Upper lobe of left lung (tissue), 6 donors: ENCODE measurements at places on chromosomes 3 and 15. TPM values are rescaled to one million over a fixed set of nuclear protein-coding genes. Genes with fewer than 3 reads are reported as not detected.

DNA sequence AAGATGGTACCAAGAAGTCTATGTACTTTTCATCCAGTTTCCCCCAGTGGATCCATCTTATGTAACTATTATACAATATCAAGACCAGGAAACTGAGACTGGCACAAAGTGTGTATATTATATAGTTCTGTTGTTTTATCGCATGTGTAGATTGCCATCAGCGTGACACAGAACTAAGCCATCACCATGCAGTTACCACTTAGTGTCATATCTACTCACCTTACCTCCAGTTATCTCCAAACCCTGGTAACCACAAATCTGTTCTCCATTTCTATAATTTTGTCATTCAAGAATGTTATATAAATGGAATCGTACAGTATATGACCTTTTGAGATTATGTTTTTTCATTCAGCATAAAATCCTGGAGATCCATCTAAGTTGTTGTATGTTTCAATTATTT, 23.1 kb downstream of the IFT122 start:
- H3K27ac ChIP-seq, result no peak overlapping the region
- no peaks in the 10 kb centered on the region for H3K4me1 ChIP-seq
- H3K4me3 ChIP-seq, result no peak overlapping the region
- no peaks in the 10 kb centered on the region for H3K36me3 ChIP-seq
- DNase-seq, result no peak

GRCh38 chr3:160130071-160130470, 95.2 kb upstream of the C3orf80 start:
- H3K4me3 ChIP-seq, result no peak overlapping the region
- H3K27ac ChIP-seq, result no peak overlapping the region
- no peaks in the 10 kb centered on the region for H3K27me3 ChIP-seq
- no peaks in the 10 kb centered on the region for H3K36me3 ChIP-seq
- no peak for DNase-seq
- peaks cover under 1% of the 10 kb centered on the region for H3K4me1 ChIP-seq

CTXN2 gene
- not detected for total RNA-seq

RUBCN gene
- 77.5 TPM for total RNA-seq

DNA sequence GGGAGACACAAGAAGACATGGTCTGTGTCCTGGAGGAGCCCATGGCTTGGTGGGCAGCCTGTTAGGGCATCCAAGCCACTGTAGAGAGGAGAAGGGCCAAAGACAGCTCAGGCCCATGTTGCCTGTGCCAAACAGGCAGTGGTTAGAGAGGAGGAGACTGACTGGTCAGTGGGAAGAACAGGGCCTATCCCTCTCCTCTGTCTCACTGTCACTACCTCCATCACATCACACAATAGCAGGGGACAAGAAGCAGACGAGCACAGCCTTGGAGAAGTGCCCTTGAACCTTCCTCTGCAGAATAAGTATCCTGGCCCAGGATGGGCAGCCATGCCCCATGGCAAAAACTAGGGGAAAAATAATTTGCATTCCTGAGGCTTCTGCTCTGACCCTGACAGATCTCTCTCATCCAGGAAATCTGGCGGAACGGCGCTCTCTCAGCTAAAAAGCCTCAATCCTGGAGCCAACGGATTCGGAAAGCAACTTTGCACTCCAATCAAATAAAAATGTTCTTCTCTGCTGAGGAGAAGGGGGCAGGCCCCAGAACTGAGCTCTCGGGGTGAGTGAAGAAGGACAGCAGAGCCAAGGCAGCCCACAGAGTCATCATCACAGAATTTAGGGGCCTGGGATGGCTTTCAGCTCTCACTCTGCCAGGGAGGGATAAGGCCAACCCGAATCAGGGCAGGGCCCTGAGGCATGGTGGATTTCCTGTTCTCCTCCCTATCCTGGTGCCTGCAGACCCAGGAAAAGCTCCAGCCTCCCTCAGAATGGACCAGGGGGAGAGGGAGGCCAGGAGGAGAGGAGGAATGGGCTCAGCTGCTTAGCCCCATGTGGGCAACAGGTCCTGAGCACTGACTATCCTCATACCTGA, 1.6 kb downstream of the SHF start:
- H3K4me3 ChIP-seq, result no peak overlapping the region
- no peak for DNase-seq
- peak overlapping the region; percentile 85 for H3K27ac ChIP-seq
- H3K4me1 ChIP-seq, result peaks cover 15% of the 10 kb centered on the region
- no peaks in the 10 kb centered on the region for H3K36me3 ChIP-seq
- H3K27me3 ChIP-seq, result no peaks in the 10 kb centered on the region

- DNase-seq, result no peak
- no peak overlapping the region for H3K27ac ChIP-seq
- peaks cover 21% of the 10 kb centered on the region for H3K4me1 ChIP-seq
- no peaks in the 10 kb centered on the region for H3K36me3 ChIP-seq
- no peak overlapping the region for H3K4me3 ChIP-seq
These were observed 4.2 kb downstream of the LRRC2 start for GRCh38 chr3:46561951-46562350.

GOLGA8T gene
- 2.0 TPM for total RNA-seq
